Kidney (tissue), 22 donors: ENCODE measurements at places on chromosomes 1 and 21.

- no peak for DNase-seq
Measured at GRCh38 chr1:75533085-75533484, 77.8 kb downstream of the SLC44A5 start.

DNA sequence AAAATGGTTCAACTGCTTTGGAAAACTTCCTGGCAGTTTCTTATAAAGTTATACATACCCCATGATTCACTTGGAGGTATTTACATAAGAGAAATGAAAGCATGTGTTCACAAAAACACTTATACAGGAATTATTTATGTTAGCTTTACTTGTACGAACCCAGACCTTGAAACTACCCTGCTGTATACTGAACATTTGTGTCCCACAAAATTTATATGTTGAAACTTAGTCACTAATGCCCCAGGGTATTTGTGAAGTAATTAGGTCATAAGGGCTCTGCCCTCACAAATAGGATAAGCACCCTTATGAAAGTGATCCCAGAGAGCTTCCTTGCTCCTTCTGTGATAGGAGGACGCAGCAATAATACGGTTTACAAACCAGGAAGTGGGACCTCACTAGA, 42.7 kb upstream of the B3GALT2 start:
- no peak for DNase-seq

DNA sequence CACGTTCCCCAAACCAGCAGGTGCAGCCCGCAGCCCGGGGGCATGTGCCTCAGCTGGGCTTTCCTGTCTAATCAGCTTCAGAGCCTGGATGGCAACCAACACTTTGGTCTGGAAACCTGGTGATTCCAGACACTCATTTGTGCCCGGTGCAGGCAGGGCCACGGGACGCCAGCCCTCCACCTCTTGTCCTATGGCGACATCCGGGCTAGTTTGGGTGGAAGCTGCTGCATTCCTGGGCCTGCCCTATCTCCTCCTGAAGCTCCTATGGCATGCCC, 111.8 kb downstream of the WDR4 start:
- no peak for DNase-seq

DNA sequence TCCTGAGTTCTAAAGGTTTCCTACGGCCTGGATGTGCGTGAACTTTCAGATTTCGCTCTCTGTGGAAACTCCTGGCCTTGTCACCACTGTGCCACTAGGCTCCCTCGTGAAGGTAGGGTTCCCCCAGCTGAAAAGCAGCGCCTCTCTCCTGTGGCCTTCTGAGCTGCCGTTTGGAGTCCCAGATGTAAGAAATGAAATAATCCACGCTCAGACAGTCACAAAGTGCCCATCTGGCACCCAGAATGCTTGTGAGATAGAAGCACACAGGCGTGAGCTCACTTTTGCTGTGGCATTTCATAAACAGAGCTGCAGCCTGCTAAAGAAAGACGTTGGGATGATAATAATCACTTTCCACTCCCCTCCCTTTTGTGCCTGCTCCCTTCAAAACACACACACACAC, 65.8 kb downstream of the LMO4 start:
- DNase-seq = no peak

GRCh38 chr1:32426489-32427255, 32.4 kb upstream of the BSDC1 start:
- peak; percentile 75 for DNase-seq

- no peak for DNase-seq
Measured at GRCh38 chr1:179166663-179167417, 62.6 kb downstream of the ABL2 start.

DNA sequence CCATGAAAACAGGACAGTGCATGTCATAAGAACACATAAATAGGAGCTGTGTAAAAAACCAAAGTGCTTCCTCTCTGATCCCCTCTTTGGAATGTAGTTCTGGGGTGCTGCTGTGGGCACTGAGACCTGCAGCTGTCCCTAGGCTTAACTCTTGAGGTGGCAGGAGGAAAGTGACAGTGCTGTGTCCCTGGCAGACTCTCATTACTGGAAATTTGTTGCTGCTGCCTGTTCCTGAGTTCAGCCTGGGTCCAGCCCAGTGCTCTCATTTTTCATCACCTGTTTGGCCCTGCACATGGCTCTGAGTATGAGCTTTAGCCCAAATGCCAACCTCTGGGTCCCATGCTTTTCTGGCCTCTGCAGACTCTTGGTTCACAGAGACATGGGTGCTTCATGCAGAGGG, 329.3 kb downstream of the DSCAM start:
- no peak for DNase-seq

DNA sequence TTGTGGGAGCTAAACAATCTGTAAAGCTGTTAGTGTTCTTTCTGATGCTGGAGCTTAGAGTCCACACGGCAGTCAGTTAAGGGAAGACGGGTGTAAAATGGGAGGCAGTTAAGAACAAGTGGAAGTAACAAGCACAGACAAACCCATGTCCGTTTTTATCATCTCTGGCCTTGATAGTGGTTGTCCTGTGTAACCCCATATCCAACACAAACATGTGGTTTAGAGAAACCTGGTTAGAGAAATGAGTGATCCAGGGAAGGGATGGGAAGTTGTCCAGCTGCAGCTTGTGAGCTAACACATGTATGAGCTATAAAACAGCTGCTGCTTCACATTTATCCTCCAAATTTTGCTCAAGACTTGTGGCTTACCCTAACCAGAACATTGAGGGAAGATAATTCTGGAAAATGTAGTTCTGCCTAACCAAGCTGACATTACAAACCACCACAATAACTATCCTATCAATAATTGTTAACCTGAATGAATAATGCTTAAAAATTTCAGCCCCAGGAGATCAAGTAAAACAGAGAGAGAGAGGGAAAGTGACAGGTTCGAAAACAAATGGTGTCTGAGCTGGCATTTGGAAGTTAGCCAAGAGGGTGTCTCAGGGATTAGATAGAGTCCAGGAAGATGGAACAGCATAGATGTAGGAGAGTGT, 10.6 kb upstream of the C1orf162 start:
- DNase-seq = no peak

DNA sequence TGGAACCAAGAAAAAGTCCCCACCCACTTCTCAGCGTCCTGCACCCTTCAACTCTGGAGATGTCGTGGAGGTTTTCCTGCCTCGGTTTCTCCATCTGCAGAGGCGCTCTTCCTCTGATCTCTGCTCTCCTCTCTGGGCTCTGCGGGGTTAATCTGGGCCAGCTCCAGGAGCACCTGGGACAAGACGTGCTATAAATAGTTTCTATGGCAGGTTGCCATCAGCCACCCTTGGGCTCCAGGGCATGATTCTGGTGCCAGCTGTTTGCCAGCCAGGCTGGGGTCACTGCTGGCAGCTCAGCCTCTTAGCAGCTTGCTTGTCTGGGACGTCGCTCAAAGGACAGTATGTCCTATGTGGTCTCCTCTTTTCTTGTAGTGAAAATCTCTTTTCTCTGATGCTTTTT, 137.1 kb downstream of the ACTL8 start:
- DNase-seq = no peak

- no peak for DNase-seq
Measured at GRCh38 chr1:66350001-66350547, 183.9 kb upstream of the SGIP1 start.

DNA sequence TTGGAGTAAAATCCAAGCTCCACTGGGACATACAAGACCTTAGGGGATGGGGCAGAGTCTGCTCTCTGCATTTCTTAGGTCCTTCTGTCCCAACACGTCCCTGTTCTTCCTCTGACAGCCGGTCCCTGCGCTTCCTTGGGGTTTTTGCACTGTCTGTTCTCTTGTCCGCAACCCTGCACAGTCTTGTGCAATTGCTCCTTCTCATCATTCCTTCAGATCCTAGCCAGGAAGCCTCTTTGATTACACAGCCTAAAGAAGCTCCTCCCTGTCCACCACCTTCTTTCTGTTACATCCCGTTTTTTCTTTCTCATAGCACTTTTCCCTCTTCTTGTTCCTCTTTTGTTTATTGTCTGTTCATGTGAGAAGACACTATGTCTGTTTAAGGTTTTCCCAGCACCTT, 19.9 kb downstream of the ACOT11 start:
- DNase-seq = no peak

DNA sequence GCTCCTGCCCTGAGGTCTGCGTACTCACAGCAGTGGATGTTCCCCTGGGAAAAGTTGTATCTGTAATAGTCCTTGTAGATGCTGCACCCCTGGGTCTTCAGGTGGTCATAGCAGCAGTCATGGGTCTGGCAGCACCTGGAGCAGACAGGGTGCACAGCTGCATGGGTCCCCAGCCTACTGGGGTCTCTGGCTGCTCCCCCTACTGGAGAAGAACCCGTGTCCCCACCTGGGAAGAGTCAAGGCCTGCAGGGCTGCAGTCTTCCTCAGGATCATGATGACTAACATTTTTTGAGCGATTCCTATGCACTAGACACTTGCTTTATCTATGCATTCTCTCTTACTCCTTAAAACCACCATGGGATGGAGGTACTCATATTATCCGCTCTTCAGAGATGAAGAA, 3.9 kb downstream of the PLA2G2D start:
- no peak for DNase-seq

DNA sequence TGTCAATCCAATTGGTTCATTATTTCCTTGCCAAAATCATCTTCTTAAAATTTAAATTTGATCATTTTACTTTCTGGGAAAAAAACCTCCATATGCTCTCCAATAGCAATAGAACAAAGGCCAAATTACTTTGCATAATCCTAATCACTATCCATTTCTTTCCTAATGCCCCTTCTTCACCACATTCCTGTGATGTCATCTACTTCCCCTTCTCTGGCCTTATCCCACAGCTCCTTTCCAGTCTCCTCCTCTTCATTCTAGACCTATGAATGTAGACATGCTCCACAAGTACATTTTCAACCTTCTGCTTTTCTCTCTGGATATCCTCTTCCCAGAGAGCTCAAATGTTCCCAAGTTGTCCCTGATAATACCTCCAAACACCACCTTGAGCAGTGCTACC, 216.6 kb downstream of the MRPL39 start:
- DNase-seq = no peak

GRCh38 chr1:114545315-114545714, 34.3 kb upstream of the TRIM33 start:
- DNase-seq = no peak

DNA sequence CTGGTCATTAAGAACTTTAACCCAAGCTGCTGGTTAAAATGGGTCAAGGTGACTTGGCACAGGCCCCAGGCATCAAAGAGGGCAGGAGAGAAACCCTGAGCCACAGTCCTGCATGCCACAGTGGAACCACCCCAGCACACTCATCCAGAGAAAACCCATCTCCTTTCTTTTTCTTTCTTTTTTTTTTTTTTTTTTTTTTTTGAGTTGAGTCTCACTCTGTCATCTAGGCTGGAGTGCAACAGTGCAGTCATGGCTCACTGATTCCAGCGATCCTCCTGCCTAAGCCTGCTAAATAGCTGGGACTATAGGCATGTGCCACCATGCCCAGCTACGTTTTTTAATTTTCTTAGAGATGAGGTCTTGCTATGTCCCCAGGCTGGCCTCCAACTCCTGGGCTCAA, 109.2 kb upstream of the RAB4A start:
- no peak for DNase-seq

DNA sequence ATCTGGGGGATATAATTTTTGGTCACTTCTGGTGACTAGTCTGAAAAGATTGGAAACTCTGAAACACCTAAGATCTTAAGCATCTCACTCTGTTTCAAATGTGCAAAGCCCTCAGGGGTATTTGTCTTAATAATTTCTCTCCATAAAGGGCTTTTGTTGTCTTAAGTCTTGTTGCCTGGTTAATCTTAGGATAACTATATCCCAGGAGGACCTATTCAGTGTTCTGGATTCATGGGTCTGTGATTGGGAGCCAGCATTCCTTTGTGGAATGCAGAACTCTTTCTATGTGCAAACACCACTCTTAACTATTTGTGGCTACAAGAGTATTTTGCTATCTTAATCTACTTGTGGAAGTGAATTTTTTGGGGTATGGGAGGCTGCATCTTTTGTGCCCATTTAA, 1573.0 kb upstream of the PRMT6 start:
- DNase-seq = no peak

GRCh38 chr21:42515708-42516502, 2.3 kb downstream of the SLC37A1 start:
- peak; percentile 63 for DNase-seq

GRCh38 chr1:11735531-11735853, 444 bp upstream of the AGTRAP start:
- no peak for DNase-seq

DNA sequence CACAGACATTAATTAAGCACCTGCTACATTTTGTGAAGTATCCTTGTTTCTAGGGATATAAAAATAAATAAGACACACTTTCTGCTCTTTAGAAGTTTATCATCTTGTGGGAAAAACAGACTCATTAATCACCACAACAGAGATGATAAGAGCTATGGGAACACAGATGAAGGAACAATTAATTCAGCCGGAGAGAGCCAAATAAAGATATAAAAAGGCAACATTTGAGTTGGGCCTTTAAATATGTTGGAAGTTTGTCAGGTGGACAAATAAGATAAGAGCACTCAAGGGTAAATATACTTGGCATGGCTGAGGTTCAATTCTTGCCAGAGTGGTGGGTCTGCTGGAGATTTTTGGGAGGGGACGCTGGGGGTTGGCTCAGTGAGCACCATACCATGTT, 34.2 kb upstream of the VTCN1 start:
- DNase-seq = no peak
